ENCODE measurements at places on chromosomes 4 and X.

- no peak for DNase-seq
Observed at GRCh38 chr4:184653650-184654049, 4.1 kb downstream of the PRIMPOL start.

DNA sequence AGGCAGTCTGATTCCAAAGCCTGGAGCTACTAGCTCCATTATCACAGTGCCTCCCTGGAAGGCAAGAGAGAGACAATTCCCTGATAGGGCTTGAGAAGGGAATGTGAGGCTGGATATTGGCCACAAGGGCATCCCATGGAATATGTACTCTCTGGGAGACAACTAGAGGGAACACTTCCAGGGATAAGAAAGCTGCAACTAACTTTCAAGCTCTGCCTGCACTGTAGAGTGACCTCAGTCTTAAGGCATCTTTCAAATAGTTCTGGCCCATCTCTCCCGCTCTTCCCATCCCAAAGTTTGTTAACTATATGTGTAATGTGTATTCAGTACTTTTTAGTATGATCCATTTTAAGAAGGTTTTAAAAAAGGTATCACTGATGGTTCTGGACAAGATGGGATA lies 13.1 kb upstream of the RNF212 start:
- DNase-seq: no peak

- DNase-seq: no peak
Observed at GRCh38 chr4:124642846-124643245, 69.7 kb downstream of the ANKRD50 start.

DNA sequence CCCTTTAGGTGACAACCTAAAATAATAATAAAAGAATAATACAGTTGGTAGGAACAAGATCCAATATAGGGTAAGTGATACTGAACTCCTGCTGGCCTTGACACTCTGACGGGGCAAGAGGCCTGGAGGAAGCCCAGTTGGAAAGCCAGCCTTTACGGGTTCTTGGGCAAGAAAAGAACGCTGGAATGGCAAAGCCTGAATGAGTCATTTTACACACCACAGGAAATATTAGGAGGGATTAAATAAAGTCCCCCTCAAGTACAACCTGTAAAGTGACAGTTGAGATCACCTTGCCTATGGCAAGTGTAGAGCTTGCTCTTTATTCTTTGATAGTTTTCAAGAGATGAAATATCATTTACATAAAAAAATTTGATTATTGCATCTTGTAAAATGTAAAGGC lies 244.5 kb upstream of the TLL1 start:
- DNase-seq: no peak

- no peak for DNase-seq
Observed at GRCh38 chr4:82373486-82373815, 340 bp downstream of the HNRNPD start.
